ENCODE measurements at places on chromosomes 3 and 15. TPM values are rescaled to one million over a fixed set of nuclear protein-coding genes. Genes with fewer than 3 reads are reported as not detected.

DNA sequence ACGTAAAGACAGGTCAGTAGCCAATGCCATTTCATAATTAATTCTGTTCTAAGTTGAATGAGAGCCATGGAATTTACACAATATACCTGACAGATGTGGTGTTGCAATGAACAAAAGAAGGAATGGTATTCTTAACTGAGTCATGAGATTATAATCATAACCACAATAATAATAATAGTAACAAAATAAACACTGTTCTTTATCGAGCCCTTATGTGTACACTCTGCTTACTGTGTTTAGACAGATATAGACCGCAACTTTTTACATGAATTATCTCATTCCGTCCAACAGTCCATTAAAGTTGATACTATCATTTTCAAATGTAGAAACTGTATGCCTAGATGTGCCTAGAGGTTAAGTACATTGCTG lies 28.2 kb upstream of the SCAANT1 start:
- no peak for DNase-seq

DNA sequence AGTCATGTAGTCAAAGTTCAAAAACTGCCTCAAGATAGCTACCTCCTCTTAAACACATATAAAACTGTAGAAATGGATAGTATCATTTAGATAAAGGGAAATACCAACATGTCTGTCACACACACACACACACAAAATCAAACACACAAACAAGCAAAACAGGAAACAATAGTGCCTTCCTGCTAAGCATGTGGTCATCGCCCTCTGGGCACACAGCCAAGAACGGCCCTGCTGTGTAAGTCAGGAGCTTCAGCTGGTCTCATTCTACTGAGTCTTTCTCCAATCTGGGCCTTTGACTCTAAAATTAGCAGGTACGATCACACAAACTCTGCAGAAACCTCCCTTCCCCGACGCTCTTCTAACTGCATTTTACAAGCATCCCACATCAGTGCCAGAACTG lies 272.2 kb upstream of the CHRNA7 start:
- DNase-seq: no peak

GRCh38 chr3:61938878-61939549 lies 377.6 kb downstream of the PTPRG start:
- DNase-seq: no peak

GRCh38 chr3:196518966-196519717 lies 4.0 kb upstream of the SMCO1 start:
- peak; percentile 92 for DNase-seq

GRCh38 chr15:91568036-91568435 lies 285.5 kb upstream of the SLCO3A1 start:
- no peak for DNase-seq

- no peak for DNase-seq
Observed at GRCh38 chr3:112709911-112710310, 69.0 kb upstream of the CCDC80 start.

- no peak for DNase-seq
Observed at GRCh38 chr15:31179693-31180092, 78.2 kb upstream of the TRPM1 start.

GRCh38 chr15:42070279-42070975 lies 23.9 kb downstream of the PLA2G4D start:
- DNase-seq: no peak

DNA sequence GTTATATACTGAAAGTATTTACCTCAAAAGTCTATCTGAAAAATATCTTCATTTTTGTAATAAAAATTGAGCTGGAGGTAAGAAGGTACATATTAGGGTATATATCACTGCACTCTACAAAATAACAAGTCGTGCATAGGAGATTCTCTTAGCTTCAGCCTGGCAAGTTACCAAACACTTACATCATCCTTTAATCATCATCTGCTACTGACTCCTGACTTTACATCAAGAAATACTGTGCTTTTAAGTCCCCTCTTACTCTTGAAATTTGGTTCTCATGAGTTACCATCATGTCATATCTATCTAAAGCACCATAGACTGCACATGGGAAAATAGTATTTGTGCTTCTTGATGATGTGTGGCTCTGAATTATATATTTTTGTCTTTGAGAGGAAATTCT lies 50.8 kb downstream of the LYSMD4 start:
- no peak for DNase-seq

Gene PPM1L
- 45.1 TPM for total RNA-seq

Data from lower leg skin (tissue), 4 donors.